ENCODE measurements at places on chromosomes 1 and 21. TPM values are rescaled to one million over a fixed set of nuclear protein-coding genes. Genes with fewer than 3 reads are reported as not detected.

The CRYBG2 gene
- total RNA-seq, result 0.86 TPM

The GNL2 gene
- total RNA-seq, result 26.6 TPM

GRCh38 chr1:168907053-168907452, 178.0 kb upstream of the DPT start:
- no peak for DNase-seq

GRCh38 chr1:205576011-205576410, 55.8 kb downstream of the ELK4 start:
- no peak for DNase-seq

DNA sequence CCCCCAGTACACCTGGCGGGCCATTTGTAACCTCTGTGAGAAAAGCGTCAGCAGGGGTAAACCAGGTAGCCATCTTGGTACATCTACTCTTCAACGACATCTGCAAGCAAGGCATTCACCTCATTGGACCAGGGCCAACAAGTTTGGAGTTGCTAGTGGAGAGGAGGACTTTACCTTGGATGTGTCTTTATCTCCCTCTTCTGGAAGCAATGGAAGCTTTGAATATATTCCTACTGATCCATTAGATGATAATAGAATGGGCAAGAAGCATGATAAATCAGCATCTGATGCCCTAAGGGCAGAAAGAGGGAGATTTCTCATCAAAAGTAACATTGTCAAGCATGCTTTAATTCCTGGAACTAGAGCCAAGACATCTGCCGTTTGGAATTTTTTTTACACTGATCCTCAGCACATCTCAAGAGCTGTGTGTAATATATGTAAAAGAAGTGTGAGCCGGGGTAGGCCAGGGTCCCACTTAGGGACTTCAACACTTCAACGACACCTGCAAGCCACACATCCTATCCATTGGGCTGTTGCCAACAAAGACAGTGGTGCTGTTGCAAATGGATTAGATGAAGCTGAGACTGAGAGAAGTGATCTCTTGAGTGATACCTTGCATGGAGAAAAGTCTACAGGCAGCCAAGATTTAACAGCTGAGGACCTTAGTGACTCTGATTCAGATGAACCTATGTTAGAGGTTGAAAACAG, 2.7 kb downstream of the ZBED6 start:
- no peak for DNase-seq
